ENCODE measurements at places on chromosomes 3 and 15.

DNA sequence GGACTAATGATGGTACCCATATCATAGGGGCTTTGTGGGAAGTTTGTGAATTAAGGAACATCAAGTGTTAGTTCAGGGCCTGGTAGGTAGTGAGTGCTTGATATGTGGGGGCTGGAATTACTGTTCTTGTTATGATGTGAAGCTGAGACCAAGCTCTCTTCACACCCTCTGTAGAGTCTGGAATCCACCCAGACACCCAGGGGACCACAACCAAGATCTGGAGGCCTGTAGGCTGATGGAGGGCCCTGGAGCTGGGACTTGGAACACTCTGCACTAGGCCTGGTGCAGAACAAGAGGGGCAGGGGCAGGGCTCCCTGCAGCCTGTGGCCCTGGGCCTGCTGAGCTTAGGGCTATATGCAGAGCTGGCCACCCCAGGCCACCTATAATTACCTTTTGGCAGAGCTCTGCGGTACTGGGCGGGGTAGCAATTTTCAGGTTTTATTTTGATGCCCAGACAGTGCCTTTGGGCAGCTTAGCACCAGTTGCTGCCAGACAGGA is 13.1 kb upstream of the PRKCD start:
- no peak for DNase-seq

- DNase-seq, result no peak
Measured at GRCh38 chr3:43075904-43076661, 29.8 kb downstream of the POMGNT2 start.

DNA sequence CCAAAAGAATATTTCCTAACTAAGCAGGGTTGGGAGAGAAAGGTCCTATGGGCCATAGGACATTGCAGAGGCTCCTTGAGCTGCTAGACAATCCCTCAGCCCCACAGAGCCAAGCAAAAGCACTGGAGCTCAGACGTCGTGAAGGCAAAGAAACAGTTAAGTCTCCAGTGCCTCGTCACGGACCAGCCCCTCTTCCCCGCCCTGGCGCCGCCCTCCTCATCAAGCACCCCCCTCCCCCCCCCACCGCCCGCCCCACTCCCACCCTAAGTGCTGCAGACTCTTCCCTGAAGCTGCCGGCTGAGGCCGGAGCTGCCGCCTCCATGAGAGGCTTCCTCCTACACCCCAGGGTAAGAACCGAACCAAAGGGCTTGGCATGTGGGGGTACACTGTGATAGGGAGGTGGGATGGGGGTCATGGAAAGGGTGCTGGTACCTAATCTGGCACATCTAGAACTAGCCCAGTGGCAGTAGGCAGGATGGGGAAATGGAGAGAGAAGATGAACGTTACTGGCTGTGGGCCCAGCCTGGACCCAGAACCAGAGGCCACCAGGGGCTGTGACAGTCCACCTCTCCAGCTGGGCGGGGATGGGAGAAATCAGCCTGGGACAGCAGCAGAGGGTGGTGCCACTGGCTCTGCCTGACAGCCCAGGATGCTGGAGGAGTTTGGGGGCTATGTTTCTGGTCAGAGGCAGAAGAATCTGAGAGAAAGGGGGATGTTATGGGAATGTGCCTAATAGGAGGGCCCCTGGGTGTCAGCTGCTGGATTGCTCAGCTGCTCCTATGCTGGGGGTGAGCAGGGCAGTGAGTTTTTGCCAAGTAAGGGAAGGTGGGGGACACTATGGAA is at the start of gene MAP1A:
Gene MAP1A, plus strand, starts transcription at position 255 of the 843 bp plus-strand sequence. CDS start 3,866 bp downstream, outside the sequence.
- DNase-seq, result peak; percentile 87

DNA sequence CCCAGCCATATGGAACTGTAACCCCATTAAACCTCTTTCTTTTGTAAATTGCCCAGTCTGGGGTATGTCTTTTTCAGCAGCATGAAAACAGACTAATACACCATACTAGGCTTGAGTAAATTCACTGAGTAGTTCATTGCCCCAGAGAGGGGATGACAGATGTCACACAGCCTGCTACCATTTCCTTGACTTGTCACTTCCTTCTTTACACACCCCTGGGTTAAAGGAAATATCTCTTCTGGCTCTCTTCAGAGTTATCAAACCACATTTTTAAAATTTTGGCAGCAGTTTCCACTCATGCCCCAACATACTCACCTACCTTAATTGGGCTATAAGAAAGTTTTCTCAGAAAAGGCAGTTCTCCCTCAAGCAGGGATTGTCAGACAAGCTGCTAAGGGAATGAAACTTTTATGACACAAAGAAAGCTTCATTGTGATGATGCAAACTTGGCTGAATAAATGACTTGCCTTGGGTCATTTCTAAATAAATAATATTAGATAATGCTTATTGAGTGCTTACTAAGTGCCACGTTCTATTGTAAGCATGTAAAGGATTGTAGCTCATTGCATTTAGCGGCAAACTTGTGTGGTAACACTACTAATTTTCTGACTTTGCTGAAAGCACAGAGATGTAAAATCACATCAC is 68.0 kb upstream of the RBMS3 start:
- DNase-seq, result no peak

DNA sequence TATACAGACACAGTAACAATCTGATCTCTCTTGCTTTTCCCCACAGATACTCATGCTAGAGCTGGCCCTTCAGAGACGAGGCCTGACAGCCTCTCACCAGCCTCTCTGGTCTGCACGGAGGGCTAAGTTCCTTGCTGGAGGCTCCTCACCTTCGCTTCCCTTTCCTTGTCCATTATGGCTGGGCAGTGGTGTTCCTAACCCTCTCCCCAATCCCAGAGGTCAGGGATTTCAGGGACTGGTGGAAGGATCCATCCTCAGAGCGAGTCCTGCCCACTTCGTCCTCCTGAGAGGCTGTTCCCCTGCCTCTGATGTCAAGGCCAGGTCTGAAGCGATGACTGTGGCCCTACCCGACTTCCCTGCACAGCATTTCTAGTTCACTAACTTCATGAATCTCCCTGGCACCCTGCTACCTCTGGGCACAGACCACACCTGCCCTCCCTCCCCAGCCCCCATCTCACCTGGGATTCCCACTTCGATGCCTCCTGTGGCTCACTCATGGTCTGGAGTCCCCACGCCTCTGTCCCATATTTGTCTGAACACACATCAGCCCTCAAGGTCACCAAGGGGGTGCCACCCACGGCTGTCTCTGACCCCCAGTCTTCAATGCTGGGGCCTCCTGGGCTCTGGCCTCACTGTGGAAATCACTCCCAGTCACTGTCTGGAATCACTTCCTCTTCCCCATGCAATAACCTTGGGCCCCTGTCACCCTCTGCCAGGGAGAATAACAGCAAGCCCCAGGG is 124.9 kb upstream of the PRR20G start:
- no peak for DNase-seq

DNA sequence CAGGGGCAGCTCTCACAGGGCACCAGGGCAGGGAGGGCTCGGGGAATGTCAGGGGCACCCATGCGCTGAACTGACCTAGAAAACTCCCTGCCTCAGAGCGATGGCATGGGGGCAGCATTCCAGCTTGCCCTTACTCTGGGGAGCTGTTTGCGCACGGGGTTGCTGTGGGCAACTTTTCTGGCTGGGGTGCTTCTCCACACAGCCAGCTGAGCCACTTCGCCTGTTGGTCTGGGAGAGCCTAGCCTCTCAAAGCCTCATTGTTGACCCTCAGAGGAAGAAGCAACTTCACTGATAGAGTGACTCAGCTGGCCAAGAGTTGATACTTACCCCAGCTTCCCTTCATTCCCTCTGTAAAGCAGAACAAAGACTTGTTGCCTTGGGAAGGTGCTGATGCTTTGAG is 42.6 kb upstream of the MRPS22 start:
- DNase-seq, result peak; percentile 12

GRCh38 chr15:50891159-50891558 is 17.3 kb upstream of the AP4E1 start:
- DNase-seq, result no peak

- peak; percentile 1 for DNase-seq
Measured at GRCh38 chr3:137259089-137259488, 301.3 kb downstream of the IL20RB start.

DNA sequence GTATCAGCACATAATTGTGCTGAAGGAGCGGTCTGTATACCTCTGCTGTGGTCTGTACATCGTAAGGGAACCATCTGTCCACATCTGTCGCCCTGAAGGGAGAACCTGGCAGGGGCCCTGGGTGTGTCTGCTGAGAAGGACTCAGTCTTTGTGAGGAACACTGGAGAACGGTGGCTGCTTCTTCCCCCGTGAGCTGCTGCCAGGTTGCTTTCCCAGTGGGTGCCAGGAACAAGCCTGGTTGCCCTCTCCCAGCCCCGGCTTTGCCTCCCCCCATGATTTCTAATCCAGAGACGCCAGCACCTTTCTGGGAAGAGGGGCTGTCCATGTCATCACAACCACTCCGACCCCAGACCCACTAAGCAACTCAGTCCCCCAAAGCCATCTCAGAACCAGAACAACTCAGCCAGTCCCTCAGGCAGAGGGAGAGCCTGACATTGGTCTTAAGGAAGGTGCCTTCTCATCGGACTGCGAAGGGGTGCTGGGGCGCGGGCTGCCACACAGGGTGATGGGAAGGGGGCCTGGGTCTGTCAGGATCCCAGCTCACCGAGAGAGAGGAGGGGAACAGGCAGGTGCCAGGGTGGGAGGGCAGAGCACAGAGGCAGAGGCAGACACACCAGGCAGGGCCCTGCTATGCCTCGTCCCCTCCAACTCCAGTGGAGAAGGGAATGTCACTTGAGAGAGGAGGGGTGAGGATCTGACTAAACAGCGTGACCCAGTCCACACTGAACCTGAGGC is 8.5 kb downstream of the TNK2 start:
- no peak for DNase-seq
